ENCODE measurements at places on chromosomes 11 and 22. TPM values are rescaled to one million over a fixed set of nuclear protein-coding genes. Genes with fewer than 3 reads are reported as not detected.

ADAMTS8 gene
- total RNA-seq = 23.0 TPM

TYR gene
- total RNA-seq = not detected

ENTHD1 gene
- not detected for total RNA-seq

CD248 gene
- 28.7 TPM for total RNA-seq

GGTLC3 gene
- total RNA-seq = 8.0 TPM

CBLIF gene
- not detected for total RNA-seq

- no peaks in the 10 kb centered on the region for H3K4me1 ChIP-seq
- no peak overlapping the region for H3K27ac ChIP-seq
- H3K4me3 ChIP-seq = no peak overlapping the region
- no peaks in the 10 kb centered on the region for H3K36me3 ChIP-seq
- DNase-seq = no peak
Measured at GRCh38 chr11:76706667-76707066, 36.1 kb upstream of the LRRC32 start.

- DNase-seq = peak; percentile 78
- no peaks in the 10 kb centered on the region for H3K36me3 ChIP-seq
- H3K27ac ChIP-seq = no peak overlapping the region
- H3K4me3 ChIP-seq = no peak overlapping the region
Measured at GRCh38 chr11:45655347-45655756, 10.1 kb downstream of the CHST1 start.

DNA sequence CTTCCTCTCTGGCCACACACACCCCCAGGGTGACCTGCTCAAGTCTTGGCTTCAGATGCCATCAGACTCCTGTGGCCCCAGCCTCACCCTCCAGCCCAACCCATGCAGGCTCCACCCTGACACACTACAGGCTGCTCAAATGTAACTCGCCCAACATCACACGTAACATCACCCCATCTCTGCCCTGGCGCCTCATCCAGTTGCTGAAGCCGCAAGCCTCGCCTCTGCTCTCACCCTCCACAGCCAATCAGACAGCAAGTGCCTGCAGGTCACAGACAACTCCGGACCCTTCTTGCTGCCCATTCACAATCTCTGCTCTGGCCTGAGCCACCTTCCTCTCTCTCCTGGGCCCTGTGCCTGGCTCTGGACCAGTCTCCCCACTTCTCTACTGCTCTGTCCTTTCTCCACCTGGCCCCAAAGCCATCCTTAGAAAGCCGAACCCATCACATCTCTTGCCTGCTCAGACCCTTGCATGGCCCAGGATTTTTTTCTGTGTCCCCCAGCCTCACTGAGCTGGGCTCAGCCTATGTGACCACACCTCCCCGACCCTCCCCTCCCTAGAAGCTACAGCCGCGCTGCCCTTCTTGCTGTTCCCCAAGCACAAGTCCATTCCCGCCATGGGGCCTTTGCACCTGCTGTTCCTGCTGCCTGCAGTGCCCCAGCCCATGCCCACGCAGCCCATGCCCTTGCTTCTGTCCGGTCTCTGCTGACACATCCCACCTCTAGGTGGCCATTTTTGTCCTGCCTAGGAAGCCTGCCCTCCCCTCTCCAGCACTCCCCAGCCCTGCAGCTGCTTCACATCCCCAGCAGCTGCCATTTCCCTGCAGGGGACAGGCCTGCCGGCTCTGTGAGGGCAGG is 333.9 kb downstream of the CTTN start:
- H3K4me3 ChIP-seq = no peak overlapping the region
- H3K4me1 ChIP-seq = no peaks in the 10 kb centered on the region
- peak; percentile 33 for DNase-seq
- H3K27ac ChIP-seq = no peak overlapping the region
- H3K27me3 ChIP-seq = no peaks in the 10 kb centered on the region

DNA sequence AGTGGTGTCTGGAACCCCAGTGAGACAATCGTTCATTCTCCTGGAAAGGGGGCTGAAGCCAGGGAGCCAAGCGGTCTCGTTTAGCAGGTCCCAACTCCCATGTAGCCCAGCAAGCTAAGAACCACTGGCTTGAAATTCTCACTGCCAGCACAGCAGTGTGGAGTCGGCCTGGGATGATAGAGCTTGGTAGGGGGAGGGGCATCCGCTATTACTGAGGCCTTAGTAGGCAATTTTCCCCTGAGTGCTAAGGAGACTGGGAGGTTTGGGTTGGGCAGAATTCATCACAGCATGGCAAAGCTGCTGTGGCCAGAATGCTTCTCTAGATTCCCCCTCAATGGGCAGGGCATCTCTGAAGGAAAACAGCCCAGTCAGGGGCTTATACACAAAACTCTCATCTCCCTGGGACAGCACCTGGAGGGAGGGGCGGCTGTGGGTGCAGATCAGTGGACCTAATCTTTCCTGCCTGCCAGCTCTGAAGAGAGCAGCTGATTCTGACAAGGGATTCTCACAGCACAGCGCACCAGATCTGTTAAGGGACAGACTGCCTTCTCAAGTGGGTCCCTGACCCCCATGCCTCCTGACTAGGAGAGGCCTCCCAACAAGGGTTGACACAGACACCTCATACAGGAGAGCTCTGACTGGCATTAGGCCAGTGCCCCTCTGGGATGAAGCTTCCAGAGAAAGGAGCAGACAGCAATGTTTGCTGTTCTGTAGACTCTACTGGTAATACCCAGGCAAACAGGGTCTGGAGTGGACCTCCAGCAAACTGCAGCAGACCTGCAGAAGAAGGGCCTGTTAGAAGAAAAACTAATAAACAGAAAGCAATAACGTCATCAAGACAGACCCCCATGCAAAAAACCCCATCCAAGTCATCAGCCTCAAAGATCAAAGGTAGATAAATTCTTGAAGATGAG is 14.8 kb downstream of the OR52M1 start:
- no peaks in the 10 kb centered on the region for H3K36me3 ChIP-seq
- DNase-seq = no peak
- no peak overlapping the region for H3K27ac ChIP-seq
- H3K27me3 ChIP-seq = no peaks in the 10 kb centered on the region
- no peaks in the 10 kb centered on the region for H3K4me1 ChIP-seq

DNA sequence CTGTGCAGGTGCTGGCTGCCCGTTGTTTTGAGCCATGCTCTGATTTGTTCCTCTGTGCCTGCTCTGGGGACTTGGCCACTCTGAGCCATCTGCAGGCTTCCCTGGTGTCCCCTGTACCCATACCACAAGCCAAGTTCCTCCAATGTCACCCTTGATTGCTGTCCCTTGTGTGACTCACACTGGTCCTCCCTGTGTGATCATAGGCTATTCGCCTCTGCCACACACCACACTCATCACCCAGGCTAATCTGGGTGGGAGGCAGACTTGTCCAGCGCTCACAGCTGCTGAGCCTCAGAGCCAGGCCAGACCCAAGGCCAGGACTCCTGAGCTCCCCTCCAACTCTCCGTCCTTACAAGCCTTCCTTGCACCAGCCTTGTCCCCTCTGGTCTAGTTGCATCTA is 31.7 kb downstream of the IGF2 start:
- H3K36me3 ChIP-seq = no peaks in the 10 kb centered on the region
- H3K27me3 ChIP-seq = peaks cover 5% of the 10 kb centered on the region
- DNase-seq = no peak

DNA sequence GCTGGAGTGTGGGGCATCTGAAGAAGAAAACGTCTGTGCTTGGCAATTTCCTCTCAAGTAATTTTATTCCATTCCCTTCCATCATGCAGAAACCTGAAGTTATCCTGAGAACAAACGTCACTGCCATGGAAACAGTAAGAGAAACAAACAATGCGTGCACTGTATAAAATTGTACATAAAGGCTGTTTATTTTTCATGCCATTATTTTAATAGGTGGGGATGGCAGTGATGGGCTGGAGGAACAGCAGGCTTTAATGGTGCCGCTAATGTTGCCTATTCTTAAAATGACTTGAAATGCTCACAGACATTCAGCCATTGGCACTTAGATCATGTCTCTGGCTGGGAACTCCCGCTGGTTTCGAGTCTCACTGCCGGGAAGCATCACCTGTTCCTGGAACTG is 7.5 kb upstream of the SEZ6L start:
- H3K4me1 ChIP-seq = no peaks in the 10 kb centered on the region
- H3K27me3 ChIP-seq = peaks cover 27% of the 10 kb centered on the region
- DNase-seq = no peak
- H3K36me3 ChIP-seq = no peaks in the 10 kb centered on the region
- no peak overlapping the region for H3K27ac ChIP-seq

- no peaks in the 10 kb centered on the region for H3K27me3 ChIP-seq
- H3K4me1 ChIP-seq = peaks cover under 1% of the 10 kb centered on the region
- no peak overlapping the region for H3K27ac ChIP-seq
- DNase-seq = no peak
Measured at GRCh38 chr11:122649116-122649515, 6.4 kb upstream of the UBASH3B start.

DNA sequence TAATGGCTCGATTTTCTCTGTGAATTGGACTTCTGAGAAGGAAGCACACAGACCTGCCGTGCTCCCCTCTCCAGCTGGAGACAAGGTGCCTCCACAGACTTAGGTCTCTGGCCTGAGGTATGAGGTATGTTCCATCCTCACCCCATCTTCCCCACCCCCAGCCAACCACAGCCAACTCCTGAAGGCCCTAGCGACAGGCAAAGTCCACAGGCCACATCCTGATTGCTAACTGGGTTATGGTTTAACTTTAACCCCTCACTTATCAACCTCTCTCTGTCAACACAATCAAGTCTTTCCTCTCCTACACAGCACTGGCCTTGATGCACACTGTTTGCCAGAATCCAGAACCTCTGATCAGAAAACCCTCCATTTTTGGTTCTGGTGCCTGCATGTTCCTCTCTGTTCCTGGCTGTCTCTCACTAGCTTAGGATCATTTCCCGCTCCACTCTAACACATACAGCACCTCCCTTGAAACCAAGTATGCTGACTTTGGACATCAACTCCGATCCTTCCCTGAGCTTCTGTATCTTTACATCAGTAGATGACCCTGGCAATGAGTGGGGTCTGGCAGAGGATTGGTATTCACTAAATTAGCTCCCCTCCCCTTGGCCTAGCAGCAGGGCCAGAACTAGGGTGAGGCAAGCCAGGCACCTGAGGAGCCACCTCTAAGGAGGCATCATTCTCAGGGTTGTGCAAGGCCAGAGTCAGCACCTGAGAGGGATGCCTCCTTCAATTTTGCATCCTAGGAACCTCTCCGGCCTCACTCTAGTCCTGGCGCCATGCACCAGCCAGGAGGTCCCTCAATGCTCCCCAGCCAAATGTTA is 22.0 kb downstream of the JAML start:
- no peaks in the 10 kb centered on the region for H3K27me3 ChIP-seq

- DNase-seq = no peak
- no peaks in the 10 kb centered on the region for H3K4me1 ChIP-seq
- H3K4me3 ChIP-seq = no peak overlapping the region
- no peak overlapping the region for H3K27ac ChIP-seq
Measured at GRCh38 chr22:29647954-29648737, 44.7 kb downstream of the NF2 start.

GRCh38 chr22:43277987-43278601 is 65.1 kb downstream of the SCUBE1 start:
- H3K27ac ChIP-seq = no peak overlapping the region
- H3K4me1 ChIP-seq = peaks cover under 1% of the 10 kb centered on the region
- H3K27me3 ChIP-seq = no peaks in the 10 kb centered on the region
- DNase-seq = no peak

DNA sequence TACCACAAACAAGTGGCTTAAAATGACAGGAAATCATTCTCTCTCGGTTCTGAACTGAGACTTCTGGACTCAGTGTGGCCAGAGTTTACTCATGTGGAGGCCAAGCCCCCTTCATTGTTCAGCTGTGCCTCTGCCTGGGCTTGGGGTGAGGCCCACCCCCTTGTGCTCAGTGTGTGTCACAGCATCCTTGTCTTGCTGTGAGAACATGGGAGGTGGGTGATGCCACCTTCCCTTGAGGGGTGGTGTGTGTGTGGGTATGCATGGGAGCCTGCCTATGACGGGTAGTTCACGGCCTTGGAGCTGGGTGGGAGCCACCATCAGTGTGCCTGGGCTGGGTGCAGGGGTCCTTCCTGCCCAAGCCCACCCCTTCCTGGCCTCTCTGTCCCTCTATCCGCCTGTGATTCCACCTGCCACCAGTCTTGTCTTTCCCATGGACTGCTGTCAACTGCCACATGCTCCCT is 101.7 kb downstream of the MORC2 start:
- DNase-seq = no peak
- no peak overlapping the region for H3K4me3 ChIP-seq
- no peak overlapping the region for H3K27ac ChIP-seq
- no peaks in the 10 kb centered on the region for H3K4me1 ChIP-seq
- no peaks in the 10 kb centered on the region for H3K36me3 ChIP-seq

DNA sequence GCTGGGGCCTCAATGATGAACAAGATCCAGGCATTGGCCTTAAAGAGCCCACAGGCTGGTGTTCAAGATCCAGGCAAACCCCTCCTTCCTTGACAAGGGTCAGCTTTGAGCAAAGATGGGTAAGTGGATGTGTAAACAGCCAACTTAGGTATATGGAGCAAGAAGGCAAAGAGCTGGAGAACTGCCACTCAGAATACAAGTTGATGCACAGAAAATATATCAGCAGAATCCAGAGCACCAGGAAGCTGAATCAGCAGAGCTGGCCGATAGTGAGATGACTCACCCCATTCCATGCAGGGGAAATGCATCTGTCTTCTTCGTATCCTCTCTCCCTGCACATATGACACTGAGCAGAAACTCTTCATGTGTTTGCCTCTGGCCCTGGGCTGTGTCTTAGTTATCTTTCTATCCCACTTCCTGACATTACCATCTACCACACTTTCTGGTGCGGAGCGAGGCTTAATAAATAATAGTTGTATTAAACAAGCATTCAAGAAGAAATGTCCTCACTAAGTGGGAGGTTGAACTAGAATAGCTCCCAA is 57.8 kb downstream of the ENDOD1 start:
- H3K36me3 ChIP-seq = no peaks in the 10 kb centered on the region
- H3K4me3 ChIP-seq = no peak overlapping the region
- no peak for DNase-seq
- H3K27me3 ChIP-seq = no peaks in the 10 kb centered on the region
- H3K4me1 ChIP-seq = peaks cover 32% of the 10 kb centered on the region

DNA sequence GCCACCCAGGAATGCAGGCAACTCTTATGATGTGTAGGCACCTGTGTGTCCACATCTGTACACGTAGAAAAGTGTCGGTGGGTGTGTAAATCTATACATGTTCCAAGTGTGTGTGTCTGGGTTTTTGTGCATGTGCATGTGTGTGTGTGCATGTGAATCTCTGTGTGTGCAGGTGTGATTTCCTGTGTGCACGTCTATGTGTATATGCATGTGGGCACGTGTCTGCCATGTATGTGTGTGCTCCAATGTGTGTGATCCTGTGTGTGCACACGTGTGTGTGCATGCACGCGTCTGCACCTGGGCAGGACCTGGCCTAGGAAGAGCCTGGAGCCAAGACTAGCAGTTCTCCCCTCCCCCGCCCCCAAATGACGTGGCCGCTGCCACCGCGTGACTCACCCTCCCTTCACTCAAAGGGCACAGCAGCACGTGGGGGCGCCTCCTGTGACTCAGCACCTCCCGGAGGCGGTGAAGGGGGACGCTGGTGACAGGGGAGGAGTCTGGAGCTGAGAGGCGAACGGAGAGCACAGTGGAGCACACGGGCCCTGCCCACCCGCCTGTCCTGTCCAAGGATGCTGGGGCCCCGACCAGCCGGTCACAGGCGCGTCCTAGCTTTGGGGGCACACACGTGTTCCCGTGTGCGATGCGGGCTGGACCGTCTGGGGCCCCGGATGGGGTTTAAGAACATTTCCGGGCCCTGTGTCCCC is 10.1 kb downstream of the PIM3 start:
- H3K36me3 ChIP-seq = no peaks in the 10 kb centered on the region
- peaks cover 58% of the 10 kb centered on the region for H3K4me1 ChIP-seq
